ENCODE measurements at places on chromosomes 5 and 9.
A peak's percentile ranks its signal among the peaks of the same experiment; 100 is the strongest.

- DNase-seq, result peak; percentile 21
Measured at GRCh38 chr9:70569070-70569772, 154.8 kb upstream of the KLF9 start.

- no peak for DNase-seq
Measured at GRCh38 chr9:133684121-133684935, 48.2 kb downstream of the DBH start.

GRCh38 chr9:95018099-95018936 is 291.8 kb downstream of the AOPEP start:
- peak; percentile 53 for DNase-seq

DNA sequence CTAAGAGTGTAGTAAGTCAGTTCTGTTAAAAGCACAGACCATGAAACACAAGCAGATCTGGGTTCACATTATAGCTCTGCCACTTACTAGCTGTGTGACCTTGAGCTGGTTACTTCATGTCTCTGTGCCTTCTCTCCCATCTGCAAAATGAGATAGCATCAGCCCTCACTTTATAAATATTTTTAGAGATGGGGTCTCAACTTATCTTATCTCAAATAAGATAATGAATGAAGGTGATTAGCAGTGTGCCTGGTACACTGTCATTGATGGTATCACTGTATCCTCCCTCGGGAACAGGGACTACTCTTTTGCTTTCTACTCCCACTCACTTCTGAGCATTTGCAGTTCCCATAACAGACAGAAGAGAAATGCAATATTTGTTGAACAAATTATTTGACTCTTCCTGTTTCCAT is 52.4 kb downstream of the GALNT10 start:
- DNase-seq, result no peak

GRCh38 chr5:173778152-173778782 is 109.9 kb upstream of the CPEB4 start:
- DNase-seq, result no peak

DNA sequence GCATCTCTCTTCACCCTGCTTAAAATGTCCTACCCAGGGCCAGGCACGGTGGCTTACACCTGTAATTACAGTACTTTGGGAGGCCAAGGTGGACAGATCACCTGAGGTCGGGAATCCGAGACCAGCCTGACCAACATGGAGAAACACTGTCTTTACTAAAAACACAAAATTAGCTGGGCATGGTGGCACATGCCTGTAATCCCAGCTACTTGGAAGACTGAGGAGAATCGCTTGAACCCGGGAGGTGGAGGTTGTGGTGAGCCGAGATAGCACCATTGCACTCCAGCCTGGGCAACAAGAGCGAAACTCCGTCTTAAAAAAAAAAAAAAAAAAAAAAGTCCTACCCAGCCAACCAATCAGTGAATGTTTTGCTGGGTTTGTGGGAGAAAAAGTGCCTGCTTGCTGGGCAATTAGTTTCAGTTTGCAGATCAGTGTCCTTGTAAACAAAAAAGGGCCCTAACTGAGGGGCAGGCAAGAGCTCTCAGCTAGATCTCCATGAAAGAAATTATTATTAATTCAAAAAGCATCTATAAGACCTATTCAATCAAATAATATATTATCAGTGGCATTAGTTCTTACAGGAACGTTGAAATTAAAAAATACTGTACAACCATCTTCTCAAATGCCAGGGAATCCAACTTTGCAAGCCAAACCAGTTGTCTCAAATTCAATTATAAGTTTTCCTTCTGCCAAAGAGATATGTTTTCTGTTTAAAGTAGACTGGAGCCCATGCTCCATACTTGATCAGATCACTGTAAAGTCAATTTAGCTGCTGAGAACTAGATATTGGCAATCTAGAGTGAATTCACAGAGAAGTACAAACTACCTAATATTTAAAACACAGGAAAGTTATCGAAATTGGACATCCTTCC is 3.9 kb downstream of the MEGF9 start:
- DNase-seq, result no peak

DNA sequence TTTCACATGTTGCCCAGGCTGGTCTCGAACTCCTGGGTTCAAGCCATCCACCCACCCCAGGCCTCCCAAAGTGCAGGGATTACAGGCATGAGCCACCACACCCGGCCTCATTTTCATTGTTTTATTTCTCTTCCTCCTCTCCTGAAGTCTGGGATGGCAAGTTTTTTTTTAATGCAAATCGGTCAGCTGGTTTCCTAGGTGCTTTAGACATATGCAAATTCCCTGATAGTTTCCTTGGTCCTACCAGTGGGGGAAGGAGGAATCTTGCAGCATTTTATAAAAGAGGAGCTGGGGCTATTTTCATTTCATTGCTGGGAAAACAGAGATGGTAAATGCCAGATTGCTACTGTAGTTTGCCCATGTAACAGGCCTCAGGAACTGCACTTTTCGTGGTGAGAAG is 179.4 kb downstream of the ACTL7B start:
- no peak for DNase-seq

GRCh38 chr9:23746317-23746716 is 79.7 kb downstream of the ELAVL2 start:
- DNase-seq, result no peak

- DNase-seq, result no peak
Measured at GRCh38 chr5:122880170-122880689, 34.8 kb downstream of the SNX24 start.

GRCh38 chr5:109855056-109855455 is 165.3 kb downstream of the MAN2A1 start:
- DNase-seq, result no peak

Measured in fibroblast of skin of left quadriceps (primary cell).